ENCODE measurements at places on chromosomes 1 and 21. TPM values are rescaled to one million over a fixed set of nuclear protein-coding genes. Genes with fewer than 3 reads are reported as not detected.

- H3K27me3 ChIP-seq, result no peaks in the 10 kb centered on the region
- no peak overlapping the region for H3K27ac ChIP-seq
- no peak for DNase-seq
- H3K36me3 ChIP-seq, result no peaks in the 10 kb centered on the region
- H3K4me1 ChIP-seq, result peaks cover 19% of the 10 kb centered on the region
- no peak overlapping the region for H3K4me3 ChIP-seq
These were observed 170.4 kb upstream of the SYT6 start for GRCh38 chr1:114323959-114324661.

- no peaks in the 10 kb centered on the region for H3K27me3 ChIP-seq
- H3K27ac ChIP-seq, result no peak overlapping the region
- peaks cover 17% of the 10 kb centered on the region for H3K36me3 ChIP-seq
- DNase-seq, result no peak
- no peak overlapping the region for H3K4me3 ChIP-seq
These were observed 54.3 kb upstream of the C1orf198 start for GRCh38 chr1:230922620-230923019.

DNA sequence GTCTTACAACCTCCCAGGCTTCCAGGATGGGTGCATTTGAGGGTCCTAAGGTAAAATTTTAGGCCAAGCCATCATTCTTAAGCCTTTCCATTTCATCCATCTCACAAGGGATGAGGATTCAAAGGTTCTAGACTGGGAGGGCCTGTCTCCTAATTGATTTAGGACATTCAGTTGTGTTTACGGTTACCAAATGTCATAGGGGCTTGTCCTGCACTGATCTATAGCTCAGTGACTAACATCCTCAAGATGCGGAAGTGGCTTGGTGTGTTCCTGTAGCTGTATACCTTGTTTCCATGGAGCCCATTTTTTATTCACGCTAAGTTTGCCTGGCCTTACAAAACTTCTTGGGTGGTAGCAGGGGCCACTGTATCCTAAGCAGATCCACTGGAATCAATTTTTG, 52.8 kb downstream of the DUSP10 start:
- H3K36me3 ChIP-seq, result no peaks in the 10 kb centered on the region
- H3K4me1 ChIP-seq, result peaks cover 22% of the 10 kb centered on the region
- no peaks in the 10 kb centered on the region for H3K27me3 ChIP-seq
- no peak overlapping the region for H3K4me3 ChIP-seq

- peaks cover 8% of the 10 kb centered on the region for H3K4me1 ChIP-seq
- no peak for DNase-seq
- H3K27me3 ChIP-seq, result no peaks in the 10 kb centered on the region
- H3K4me3 ChIP-seq, result no peak overlapping the region
- H3K27ac ChIP-seq, result no peak overlapping the region
These were observed 3.4 kb upstream of the PDE9A start for GRCh38 chr21:42650033-42650370.

DNA sequence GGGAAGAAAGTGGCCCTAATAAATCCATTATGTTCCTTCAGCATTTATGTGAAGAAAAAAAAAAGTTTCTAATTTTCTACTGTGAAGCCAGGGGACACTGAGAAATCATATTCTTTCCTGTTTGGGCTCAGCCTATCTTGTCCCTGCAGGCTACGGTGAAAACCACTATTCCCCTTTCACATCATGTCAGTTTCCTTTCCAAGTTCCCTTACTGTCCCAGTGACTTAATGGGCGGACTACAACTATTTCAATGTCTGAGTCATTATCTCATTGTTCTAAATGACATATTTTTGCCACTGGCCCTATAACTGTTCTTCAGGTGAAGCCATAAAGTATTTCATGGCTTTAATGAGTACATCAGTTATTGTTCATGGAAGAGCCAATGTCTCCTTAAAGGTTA, 71.3 kb upstream of the BEND5 start:
- H3K27me3 ChIP-seq, result no peaks in the 10 kb centered on the region
- no peak for DNase-seq
- H3K4me3 ChIP-seq, result no peak overlapping the region
- no peak overlapping the region for H3K27ac ChIP-seq
- no peaks in the 10 kb centered on the region for H3K4me1 ChIP-seq

DNA sequence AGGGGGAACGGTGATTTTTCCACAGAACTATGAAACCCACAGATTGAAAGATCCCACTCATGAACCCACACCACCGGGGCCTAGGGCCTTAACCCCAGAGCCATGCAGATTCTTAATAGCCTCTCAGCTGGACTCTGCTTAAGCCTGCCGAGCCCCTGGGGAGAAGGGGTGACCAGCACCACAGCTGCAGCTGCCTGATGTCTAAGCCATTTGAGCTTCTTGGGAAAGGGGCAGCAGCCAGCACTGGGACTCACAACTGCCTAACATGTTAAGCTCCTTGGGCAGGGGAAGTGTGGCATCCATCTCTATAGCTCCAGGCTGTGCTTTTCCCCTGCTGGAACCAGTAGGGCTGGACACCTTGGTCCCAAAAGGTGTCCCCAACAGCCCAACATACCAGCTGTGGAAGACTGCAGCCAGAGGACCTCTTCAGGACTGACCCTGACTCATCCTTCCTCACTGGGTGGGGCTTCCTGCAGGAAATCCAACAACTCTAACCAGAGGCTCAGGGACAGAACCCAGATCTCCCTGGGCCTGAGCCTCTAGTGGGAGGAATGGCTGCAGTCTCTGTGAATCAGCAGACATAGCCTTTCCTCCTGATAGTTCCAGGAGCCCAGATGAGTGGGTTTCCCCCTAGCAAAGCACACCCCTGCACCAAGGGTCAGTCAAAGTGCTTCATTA, 34.6 kb upstream of the FMO3 start:
- no peaks in the 10 kb centered on the region for H3K4me1 ChIP-seq
- H3K4me3 ChIP-seq, result no peak overlapping the region
- peaks cover 5% of the 10 kb centered on the region for H3K27me3 ChIP-seq
- no peaks in the 10 kb centered on the region for H3K36me3 ChIP-seq
- no peak for DNase-seq

DNA sequence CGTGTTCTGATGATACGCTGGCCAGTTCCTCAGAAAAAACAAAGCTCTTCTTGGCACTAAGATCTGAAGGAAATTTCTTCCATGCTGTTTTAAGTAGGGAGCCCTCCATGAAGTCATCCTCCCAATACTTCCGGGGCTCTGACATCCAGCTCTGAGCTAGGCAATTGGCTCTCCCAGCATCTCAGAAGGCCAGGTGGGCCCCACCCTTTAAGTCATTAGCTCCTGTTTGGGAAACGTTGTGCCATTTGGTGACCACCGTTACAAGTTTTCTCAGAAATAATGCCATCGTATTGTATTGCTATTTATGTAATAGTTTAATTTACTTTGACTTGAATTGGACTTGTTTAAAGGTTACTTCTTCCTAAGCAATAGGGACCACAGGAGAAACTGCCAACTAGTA, 130.3 kb upstream of the EDN2 start:
- DNase-seq, result no peak
- H3K4me1 ChIP-seq, result peaks cover 6% of the 10 kb centered on the region
- H3K27ac ChIP-seq, result no peak overlapping the region
- H3K4me3 ChIP-seq, result no peak overlapping the region

- no peak for DNase-seq
- H3K27me3 ChIP-seq, result no peaks in the 10 kb centered on the region
These were observed 1.4 kb downstream of the PFKFB2 start for GRCh38 chr1:207054491-207054890.

GRCh38 chr1:99540744-99541143, 105.2 kb upstream of the PALMD start:
- H3K27me3 ChIP-seq, result peaks cover 5% of the 10 kb centered on the region
- no peaks in the 10 kb centered on the region for H3K36me3 ChIP-seq
- H3K4me3 ChIP-seq, result no peak overlapping the region
- H3K27ac ChIP-seq, result no peak overlapping the region
- no peak for DNase-seq

- H3K4me1 ChIP-seq, result peaks cover 71% of the 10 kb centered on the region
- peak overlapping the region; percentile 18 for H3K4me3 ChIP-seq
- no peaks in the 10 kb centered on the region for H3K36me3 ChIP-seq
- H3K27ac ChIP-seq, result peak overlapping the region; percentile 96
- peak; percentile 61 for DNase-seq
These were observed 114.0 kb downstream of the KCNN3 start for GRCh38 chr1:154755858-154756730.

DNA sequence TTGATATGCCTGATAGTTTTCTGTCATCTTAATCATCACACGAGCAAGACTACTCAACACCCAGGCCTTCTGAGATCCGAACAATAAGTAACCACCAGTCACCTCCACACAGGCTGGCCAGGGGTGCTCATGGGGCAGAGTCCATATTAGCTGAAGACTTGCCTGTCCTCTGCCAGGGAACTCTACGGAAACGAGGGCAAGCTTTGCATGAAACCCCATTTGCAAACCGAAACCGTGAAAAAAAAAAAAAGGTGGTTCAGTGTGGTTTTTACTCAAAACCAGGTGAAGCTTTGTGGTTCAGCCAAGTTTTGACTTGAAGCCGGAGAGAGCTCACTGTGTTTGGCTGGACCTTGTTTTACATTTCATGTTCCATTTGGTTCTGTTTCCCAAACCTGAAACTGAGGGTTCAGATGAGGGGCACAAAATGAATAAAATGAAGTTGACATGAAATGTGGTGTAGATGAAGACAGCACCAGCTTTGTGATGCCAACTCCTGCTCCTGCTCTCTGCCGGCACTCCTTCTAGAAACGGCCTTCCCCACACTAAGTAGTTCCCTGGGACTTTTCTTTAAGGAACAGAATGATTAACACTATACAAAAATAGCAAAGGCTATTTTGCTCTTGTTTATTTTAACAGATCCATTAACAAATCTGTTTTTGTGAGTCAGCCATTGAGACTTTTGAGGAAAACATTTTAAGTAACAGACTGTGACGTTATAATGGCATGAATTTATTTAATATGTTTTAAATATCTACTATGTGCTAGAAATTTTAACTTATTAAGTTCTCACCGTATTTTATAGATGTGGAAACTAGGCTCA, 74.7 kb downstream of the RUNX1 start:
- H3K27ac ChIP-seq, result peak overlapping the region; percentile 61
- peaks cover 79% of the 10 kb centered on the region for H3K4me1 ChIP-seq
- H3K36me3 ChIP-seq, result peaks cover 10% of the 10 kb centered on the region

- no peak overlapping the region for H3K4me3 ChIP-seq
- H3K27me3 ChIP-seq, result no peaks in the 10 kb centered on the region
These were observed 101.9 kb downstream of the PRDM2 start for GRCh38 chr1:13801655-13802486.

- no peaks in the 10 kb centered on the region for H3K36me3 ChIP-seq
- no peaks in the 10 kb centered on the region for H3K4me1 ChIP-seq
- H3K27ac ChIP-seq, result no peak overlapping the region
- no peak overlapping the region for H3K4me3 ChIP-seq
These were observed 491.1 kb upstream of the LRRC7 start for GRCh38 chr1:69076631-69077030.

DNA sequence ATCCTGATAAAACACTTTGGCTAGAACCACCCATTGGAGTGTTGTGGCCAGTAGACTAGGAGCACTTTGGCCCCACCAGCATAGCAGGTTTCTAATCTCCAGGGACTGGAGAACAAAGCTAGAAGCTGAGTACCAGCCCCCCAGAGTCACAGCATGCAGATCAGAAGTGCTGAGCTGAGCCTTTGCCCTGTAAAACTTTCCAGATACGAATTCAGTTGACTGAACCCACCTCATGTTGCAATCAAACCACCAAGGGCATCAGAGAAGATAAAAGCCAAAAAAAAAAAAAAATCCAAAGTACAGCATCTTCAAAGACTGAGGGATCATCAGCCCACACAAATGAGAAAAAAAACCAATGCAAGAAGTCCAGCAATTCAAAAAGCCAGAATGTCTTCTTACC, 8.7 kb upstream of the CD53 start:
- H3K27me3 ChIP-seq, result no peaks in the 10 kb centered on the region
- peaks cover 54% of the 10 kb centered on the region for H3K4me1 ChIP-seq
- H3K27ac ChIP-seq, result peak overlapping the region; percentile 40
- DNase-seq, result no peak
- peaks cover 30% of the 10 kb centered on the region for H3K36me3 ChIP-seq
- no peak overlapping the region for H3K4me3 ChIP-seq

GRCh38 chr21:44394733-44395132, 41.3 kb downstream of the TRPM2 start:
- H3K4me3 ChIP-seq, result no peak overlapping the region
- H3K36me3 ChIP-seq, result peaks cover 2% of the 10 kb centered on the region
- H3K27ac ChIP-seq, result no peak overlapping the region
- no peaks in the 10 kb centered on the region for H3K27me3 ChIP-seq
- no peaks in the 10 kb centered on the region for H3K4me1 ChIP-seq

- DNase-seq, result peak; percentile 16
- no peaks in the 10 kb centered on the region for H3K36me3 ChIP-seq
- H3K4me1 ChIP-seq, result no peaks in the 10 kb centered on the region
- H3K27ac ChIP-seq, result no peak overlapping the region
These were observed 54.3 kb downstream of the NBPF6 start for GRCh38 chr1:108504447-108504846.

GRCh38 chr21:42534421-42535378, 21.0 kb downstream of the SLC37A1 start:
- H3K27me3 ChIP-seq, result no peaks in the 10 kb centered on the region
- no peaks in the 10 kb centered on the region for H3K36me3 ChIP-seq
- peaks cover 18% of the 10 kb centered on the region for H3K4me1 ChIP-seq
- DNase-seq, result no peak

- H3K4me3 ChIP-seq, result no peak overlapping the region
- peaks cover 42% of the 10 kb centered on the region for H3K27me3 ChIP-seq
- H3K36me3 ChIP-seq, result no peaks in the 10 kb centered on the region
- peaks cover 16% of the 10 kb centered on the region for H3K4me1 ChIP-seq
- H3K27ac ChIP-seq, result no peak overlapping the region
These were observed 3.0 kb upstream of the ACKR1 start for GRCh38 chr1:159201642-159202041.

DNA sequence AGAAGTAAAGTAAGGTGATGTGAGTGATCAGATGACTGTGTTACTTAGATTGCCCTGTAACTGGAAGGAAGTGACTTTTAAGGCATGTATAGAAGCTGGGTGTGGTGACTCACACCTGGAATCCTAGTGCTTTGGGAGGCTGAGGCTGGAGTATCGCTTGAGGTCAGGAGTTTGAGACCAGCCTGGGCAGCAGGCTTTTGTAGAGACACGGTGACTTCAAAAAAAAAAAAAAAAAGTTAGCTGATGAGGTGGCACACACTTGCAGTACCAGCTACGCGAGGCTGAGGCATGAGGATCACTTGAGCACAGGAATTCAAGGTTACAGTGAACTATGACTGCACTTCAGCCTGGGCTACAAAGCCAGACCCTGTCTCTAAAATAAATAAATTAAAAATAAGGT, 2.3 kb upstream of the USP16 start:
- H3K4me3 ChIP-seq, result no peak overlapping the region
- no peaks in the 10 kb centered on the region for H3K27me3 ChIP-seq
- H3K36me3 ChIP-seq, result peaks cover 24% of the 10 kb centered on the region
- H3K27ac ChIP-seq, result peak overlapping the region; percentile 84

AMY1A gene
- not detected for total RNA-seq

LCE1A gene
- total RNA-seq, result not detected

KCNE1 gene
- not detected for total RNA-seq

PLXNA2 gene
- 0.13 TPM for total RNA-seq

CCDC181 gene
- total RNA-seq, result not detected

Measured in activated CD8-positive, alpha-beta T cell treated with anti-CD3 and anti-CD28 coated beads for 36 hours (primary cell).